ENCODE measurements at places on chromosomes 5 and 9.
A peak's percentile ranks its signal among the peaks of the same experiment; 100 is the strongest.

- DNase-seq, result peak; percentile 4
Observed at GRCh38 chr5:94849821-94850736, 231.6 kb downstream of the SLF1 start.

DNA sequence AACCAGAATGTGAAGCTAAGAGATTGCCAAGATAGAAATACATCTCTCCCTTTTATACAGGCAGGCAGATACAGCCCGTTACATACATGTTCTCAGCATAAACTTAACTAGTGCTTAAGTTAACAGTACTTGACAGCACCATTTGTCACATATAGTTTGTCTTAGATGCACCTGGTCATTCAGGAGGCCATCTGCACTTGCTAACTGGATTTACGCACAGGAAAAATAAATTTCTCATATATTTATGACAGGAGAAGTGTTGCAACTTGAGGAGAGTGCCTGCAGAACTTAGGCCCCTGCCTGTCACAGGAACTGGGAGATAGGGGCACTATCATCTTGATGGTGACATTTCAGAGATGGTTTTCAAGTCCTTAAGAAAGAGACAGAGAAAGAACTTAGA is 1462.1 kb upstream of the CDH9 start:
- no peak for DNase-seq

DNA sequence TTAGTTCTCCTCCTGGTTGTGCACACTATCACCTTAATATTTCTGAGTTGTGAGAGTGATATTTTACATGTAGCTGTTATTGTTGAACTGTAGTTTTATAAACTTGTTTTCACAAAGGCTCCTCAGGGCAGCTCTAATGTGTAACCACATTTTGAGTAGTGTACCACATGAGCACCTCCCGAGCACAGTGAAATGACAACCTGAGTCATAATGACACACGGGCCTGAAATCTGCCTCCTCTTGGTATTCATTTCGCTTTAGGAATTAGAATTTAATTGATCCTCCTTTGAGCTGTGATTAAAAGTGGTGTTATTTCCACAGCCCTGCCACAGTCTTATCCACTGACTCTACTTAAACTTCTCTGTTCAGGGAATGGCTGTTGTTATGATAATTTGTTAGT is 7.9 kb downstream of the MTRR start:
- no peak for DNase-seq

DNA sequence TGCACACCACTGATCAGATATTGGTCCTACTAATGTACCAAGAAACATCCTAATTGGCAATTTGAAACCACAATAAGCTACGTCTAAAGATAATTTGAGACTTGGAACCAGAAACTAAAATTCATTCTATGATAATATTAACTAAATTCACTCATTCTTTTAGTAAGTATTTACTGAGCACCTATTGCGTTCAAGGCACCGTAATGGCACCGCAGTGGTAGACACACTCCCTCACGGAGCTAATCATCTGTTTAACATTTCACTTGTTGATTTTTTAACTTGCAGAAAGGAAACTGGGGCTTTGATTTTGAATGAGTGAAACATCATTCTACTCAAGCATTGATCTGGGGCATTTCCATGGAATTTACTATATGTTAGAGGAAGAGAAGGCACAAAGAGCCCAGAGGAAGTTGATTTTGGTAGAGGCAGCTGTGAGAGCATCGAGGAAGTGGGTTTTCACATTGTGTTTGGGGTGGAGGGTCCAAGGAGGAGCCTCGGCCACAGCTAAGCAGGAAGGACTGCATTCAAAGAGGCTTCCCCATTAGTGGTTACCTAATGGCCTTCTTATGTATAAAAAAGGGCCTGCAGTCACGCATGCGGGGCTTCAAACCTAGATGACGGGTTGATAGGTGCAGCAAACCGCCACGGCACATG is 7.1 kb downstream of the RAPGEF1 start:
- no peak for DNase-seq

DNA sequence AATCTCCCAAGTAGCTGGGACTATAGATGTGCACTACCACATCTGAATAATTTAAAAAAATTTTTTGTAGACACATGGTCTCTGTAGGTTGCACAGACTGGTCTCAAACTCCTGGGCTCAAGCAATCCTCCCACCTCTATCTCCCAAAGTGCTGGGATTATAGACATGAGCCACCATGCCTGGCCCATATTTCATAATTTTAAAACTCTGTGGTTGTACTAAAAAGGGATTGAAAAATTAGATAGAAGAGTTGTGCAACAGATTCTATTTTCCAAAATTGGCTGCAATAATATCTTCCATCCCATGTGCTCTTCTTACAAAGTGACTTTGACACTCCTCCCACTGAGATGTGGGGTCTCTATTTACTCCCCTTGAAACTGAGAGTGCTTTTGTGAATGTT is 7.6 kb upstream of the UHRF2 start:
- DNase-seq, result no peak

- no peak for DNase-seq
Observed at GRCh38 chr5:51997500-51997899, 614.3 kb downstream of the ISL1 start.

GRCh38 chr9:130806327-130806716 is 28.7 kb upstream of the ABL1 start:
- DNase-seq, result no peak

- DNase-seq, result no peak
Observed at GRCh38 chr5:172071309-172071875, 65.0 kb upstream of the FBXW11 start.

DNA sequence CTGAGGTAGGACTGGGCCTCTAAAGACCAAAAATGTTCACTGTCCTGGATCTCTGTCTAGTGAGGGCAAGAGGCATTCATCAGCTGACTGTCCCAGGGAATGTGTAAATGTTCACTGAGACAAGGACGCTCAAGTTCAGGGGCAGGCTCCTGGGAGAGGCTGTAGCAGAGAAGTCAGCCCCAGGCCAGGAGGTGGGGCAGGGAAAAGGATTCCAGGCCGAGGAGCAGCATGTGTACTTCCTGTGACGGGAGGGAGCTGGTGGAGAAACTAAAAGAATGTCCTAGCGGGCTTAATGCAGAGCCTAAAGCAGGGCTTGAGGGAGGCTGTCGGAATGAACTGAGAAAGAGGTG is 205.8 kb downstream of the GABBR2 start:
- no peak for DNase-seq

DNA sequence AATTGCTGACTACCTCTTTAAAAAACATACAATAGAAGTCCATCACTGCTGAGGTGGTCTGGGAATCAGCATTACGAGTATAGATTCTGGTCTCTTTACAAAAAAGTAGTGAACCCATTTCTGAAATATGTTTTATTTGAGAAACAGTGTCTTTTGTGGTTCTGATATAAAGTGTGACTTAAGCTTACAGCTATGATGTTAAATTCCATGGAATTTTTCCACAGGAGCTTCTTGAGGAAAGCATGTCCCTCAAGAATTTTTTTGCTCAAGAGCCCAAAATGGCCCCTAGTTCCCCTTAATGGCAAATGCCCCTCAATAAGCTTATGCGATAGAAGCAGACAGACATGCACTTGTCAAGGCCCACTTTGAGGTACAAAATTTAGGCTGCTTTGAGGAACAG is 265.7 kb downstream of the FAM170A start:
- DNase-seq, result no peak

DNA sequence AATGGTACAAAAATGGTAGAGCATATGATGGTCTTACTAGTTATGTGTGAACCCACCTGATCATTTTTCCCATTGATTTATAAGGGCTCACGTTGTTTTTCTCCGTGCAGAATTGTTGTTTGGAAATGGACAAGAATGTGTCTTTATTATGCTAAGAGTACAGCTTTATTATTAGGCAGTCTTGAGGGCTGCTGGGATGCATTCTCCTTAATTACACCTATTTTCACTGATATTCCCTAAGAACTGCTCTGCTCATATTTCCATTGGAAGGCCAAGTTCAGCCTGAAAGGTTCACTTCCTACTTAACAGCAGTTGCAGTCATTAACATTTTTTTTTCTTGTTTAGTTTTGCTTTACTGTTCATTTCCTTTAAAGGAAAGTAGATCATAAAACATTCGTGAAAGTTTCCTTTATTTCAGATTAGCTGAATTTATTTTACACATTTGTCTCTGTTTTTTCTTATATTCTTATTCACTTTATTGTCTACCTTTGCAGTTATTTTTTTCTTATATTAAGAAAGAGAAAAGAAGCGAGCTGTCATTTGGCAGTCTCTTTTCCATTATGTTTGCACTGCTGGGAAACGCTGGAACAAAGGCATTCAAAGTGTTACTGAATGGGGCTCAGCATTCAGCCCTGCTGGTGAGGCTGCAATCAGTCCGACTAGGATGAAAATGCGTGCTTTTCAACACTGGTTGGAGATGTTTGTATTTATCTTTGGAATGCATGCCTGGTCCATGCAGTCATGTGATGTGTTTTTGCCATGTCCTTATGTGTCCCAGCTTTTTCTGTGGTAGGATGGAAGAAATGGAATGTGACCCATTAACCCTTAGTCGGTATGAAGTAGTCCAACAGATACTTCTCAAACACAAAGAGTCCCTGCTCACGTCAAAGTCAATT is 602.7 kb upstream of the ZNF608 start:
- no peak for DNase-seq

- no peak for DNase-seq
Observed at GRCh38 chr5:1330847-1331831, 13.8 kb downstream of the CLPTM1L start.

- no peak for DNase-seq
Observed at GRCh38 chr9:75039801-75040200, 11.7 kb upstream of the CARNMT1 start.

DNA sequence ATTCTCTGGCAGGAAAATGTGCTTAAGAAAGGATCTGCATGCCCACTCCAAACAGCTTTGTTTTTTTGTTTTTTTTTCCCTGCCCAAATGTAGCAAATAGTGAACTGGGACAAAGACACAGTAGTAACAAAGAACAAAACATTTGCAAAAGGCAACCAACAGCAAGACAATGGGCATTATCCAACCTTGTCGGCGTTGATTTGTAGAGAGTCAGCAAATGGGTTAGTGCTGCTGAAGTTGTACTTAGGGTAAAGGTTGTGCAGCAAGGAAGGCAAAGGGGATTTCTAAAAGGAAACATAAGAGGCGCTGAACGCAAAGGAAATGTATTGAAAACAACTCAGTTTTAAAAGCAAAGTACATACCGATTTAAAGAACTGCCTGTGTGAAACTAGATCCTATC is 136.2 kb downstream of the MPDZ start:
- no peak for DNase-seq

DNA sequence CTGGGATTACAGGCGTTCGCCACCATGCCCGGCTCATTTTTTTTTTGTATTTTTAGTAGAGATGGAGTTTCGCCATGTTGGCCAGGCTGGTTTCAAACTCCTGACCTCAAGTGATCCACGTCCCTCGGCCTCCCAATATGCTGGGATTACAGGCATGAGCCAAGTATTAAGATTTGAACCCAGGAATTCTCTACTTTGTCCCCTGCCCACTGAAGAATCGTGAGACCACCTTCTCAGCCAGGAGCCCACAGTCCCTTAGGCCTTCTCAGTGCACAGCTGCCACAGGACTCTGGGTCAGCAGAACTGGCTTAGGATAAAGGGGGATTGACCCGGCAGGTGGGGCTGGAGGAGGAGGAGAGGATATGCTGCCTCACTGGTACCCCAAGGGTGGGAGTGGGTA is 13.4 kb downstream of the OLFML2A start:
- DNase-seq, result no peak

GRCh38 chr5:40478766-40479165 is 200.9 kb upstream of the PTGER4 start:
- DNase-seq, result no peak

DNA sequence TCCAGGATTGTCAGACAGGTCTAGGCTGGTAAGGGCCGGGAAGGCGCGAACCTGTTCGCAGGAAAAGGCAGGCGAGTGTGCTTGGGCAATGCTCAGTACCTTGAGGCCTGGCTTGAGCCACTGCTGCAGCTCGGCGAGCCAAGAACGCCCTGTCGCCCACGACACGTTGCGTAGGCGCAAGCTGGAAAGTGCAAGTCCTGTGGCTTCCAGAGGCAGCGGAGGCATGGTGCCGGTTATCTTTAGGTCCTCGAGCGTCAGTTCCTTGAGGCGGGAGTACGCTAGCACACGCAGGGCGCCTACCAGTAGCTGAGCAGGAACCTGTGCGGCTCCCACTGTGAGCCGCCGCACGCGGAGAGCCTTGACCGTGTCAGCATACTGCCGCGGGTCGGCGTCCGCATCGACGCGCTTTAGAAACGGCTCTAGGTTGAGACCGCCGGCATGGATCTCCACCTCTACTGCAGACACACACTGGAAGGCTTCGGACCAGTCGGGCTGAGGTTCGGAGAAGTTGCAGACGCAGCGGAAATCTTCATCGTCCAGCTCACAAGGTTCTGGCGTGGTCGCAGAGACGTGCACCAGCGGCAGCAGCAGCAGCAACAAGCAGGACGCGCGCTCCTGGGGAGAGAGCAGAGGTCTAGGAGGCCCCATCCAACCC is 482 bp downstream of the CD14 start:
- no peak for DNase-seq

DNA sequence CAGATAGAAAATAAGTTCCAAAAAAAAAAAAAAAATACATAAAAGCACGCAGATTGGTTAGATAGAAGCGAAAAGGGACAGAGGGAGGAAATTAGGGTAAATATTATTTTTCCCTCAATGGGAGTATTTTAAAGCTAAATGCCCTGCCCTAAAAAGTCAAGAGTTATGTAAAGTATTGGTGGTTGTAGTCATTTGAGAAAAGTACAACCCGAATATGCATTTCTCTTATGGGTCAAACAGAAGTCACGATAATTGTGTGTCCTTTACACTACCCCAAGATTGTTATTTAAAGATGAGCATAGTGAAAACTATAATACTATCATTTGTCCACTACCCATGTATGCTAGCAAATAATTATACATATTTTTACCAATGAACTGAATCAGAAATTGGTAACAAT is 368.7 kb downstream of the NDUFS4 start:
- no peak for DNase-seq

GRCh38 chr9:129351642-129352145 is 173.6 kb upstream of the IER5L start:
- DNase-seq, result no peak

GRCh38 chr5:73442996-73443627 is 5.5 kb downstream of the FOXD1 start:
- DNase-seq, result no peak

DNA sequence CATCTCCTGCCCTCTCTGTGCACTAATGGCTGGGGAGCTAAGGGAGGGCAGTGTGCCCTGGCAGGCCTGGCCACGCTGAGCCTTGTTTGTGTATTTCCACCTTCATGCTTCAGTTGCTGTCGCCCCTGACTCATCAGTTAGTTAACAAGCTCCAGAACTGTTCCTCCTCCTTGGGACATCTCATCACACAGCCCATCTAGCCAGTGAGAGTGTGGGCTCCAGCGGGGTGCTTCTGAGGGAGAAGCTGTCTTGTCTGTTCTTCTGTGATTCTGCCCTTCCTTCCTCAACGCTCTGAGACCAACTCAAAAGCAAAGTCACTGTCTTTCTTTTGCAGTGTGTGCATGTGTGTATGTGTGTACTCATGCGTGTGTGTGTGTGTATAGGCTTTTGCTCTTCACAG is 58.3 kb upstream of the CPEB4 start:
- DNase-seq, result no peak

GRCh38 chr5:121982893-121983285 is 21.1 kb downstream of the SRFBP1 start:
- DNase-seq, result no peak
